ENCODE measurements at places on chromosomes 1 and 21.

- no peak for DNase-seq
Observed at GRCh38 chr1:86504137-86504479, 35.4 kb downstream of the CLCA1 start.

DNA sequence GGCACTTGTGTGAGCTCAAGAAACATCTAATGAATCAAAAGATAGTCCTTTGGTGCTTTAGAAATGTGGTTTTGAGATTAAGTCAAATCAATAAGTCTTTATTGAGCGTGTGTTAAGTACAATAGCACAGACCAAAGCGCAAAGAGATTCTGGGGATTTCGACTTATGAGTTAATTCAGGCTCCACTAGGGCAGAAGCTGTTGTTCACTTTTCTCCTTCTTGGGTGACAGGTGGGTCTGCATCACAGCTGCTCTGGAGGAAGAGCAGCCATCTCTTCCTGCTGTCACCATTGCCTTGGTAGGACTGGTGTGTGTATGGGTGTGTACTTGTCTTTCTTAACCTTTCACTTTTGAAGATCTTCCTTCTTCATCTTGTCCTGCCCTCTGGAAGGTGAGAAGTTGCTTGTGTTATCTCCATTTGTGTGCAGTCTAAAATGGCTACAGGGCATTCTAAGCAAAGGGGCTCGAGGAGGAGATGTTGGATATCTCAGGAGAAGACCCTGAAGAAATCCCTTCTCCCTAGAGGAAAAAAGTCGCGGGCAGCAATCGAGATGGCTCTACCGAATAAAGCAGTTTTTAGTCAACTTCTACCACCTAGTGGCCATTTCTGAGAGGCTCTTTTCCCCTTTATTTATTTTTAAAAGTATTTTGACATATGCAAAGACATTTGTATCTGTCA lies 22.9 kb upstream of the DISC1 start:
- DNase-seq = peak; percentile 85

- no peak for DNase-seq
Observed at GRCh38 chr1:192151176-192151575, 7.1 kb upstream of the RGS18 start.

DNA sequence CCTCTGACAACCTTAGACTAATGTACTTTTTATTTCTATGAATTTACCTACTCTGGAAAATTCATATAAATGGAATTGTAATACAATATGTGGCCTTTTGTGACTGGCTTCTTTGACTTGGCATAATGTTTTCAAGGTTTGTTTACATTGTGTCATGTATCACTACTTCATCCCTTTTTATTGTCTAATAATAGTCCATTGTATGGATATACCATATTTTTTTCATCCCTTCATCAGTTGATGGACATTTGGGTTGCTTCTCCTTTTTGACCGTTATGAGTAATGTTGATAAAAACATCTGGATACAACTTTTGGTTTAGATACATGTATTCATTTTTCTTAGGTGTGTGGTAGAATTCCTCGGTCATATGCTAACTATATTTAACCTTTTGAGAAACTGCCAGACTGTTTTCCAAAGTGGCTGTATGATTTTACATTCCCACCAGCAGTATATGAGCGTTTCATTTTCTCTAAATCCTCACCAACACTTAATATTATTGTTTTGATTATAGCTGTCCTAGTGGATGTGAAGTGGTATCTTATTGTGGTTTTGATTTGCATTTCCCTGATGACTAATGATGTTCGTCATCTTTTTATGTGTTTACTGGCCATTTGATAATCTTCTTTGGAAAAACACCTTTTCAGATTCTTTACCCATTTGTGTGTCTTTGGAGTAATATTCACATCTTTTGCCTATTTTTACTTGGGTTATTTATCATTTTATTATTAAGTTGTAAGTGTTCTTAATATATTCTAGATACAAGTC lies 3.5 kb downstream of the RO60 start:
- no peak for DNase-seq

DNA sequence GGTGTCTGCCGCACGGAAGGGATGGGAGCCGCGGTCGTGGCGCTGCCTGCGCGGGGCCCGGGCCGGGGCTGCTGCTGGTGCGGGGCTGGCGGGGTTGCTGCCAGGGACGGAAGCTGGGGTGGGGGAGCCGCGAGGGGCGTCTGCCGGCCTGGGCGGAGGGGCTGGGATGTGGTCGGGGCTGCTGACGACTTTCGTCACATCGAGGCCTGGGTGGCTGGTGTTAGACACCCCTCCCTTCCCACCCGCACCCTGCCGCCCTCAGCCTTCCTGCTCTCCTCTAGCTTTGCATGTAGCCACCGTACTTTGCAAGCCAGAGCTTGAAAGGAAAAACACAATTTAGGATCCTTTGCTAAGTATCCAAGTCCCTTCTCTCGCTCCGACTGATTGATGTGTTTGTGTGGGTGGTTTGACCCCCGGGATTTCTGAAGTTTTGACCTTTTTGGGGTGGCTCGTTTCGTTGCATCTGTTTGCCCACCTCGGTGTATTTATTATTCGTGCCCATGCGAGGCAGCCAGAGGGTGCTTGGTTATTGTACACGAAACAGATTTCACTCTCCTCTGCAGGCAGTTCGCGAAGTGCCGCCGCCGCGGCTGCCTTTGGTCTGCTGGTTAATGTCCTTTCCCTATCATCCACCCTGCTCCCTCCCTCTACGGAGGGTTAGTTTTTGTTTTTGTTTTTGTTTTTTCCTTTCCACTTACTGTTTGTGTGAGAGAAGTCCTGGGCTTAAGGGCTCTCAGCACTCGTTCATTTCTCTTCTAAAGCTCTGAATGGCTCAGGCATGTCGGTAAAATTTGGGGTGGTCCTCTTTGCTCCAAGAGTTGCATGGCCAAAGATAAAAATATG lies 868 bp downstream of the C1orf21 start:
- peak; percentile 69 for DNase-seq

DNA sequence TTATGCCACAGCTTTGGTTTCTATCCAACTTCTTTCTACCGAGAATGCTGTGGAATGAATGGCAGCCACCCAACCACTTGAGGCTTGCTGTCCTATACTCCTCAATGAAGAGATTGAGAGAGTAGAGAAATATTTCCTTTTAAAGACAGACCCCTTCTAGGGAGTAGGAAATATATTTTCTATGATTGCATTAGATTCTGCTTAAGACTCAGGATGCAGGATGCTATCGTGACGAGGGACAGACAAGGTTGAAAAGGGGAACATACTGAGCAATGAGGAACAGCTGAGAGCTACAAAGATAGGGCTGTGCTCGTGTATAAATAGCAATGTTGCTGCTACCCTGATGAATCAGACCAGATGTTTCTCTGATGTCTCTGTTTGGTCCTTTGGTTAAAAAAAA lies 7.1 kb upstream of the RASAL2 start:
- DNase-seq = peak; percentile 77

DNA sequence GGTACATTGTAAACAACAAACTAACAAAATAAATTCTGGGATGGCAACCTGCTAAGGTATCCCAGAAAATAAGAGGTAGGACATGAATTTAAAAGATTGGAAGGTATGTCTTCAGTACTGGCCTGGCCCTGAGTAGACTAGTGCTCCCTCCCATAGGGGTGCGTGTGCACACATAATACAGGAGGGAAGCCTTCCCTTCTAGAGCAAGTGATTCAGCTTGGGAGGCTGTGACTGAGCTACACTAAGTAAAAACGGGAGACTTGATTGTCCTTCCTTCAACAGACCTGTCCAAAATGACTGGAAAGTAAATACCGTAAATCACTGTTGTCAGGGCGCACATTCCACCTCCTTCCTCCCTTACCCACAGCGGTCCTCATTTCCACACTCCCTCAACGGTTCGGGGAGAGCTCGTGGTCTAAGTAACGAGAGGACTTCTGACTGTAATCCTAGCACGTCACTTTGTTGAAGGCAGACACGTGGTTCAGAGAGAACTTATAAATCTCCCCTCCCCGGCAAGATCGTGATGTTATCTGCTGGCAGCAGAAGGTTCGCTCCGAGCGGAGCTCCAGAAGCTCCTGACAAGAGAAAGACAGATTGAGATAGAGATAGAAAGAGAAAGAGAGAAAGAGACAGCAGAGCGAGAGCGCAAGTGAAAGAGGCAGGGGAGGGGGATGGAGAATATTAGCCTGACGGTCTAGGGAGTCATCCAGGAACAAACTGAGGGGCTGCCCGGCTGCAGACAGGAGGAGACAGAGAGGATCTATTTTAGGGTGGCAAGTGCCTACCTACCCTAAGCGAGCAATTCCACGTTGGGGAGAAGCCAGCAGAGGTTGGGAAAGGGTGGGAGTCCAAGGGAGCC lies at the start of gene TGFB2:
TGFB2 (plus strand) TSS at position 523 of the 859 bp plus-strand sequence. CDS start 1,366 bp downstream, outside the sequence.
- peak; percentile 87 for DNase-seq

DNA sequence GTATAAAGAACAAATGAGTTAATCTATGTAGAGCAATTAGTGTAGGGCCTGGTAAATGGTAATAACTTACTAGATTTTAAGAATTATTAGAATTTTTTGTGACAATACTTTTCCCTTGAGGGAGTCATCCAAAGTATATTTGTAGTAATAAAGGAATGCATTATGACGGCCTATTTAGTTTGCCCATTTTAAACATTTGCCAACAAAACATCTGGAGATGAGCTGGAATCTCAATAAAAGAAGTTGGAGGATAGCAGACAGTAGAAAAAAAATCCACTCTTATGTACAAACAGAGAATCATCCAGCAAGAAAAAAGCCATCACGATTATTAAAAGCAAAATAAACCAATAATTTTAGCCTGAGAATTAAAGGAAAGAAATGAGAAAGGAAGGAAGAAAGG lies 567.3 kb upstream of the ADAMTS5 start:
- DNase-seq = no peak

GRCh38 chr1:78096976-78097375 lies 51.2 kb downstream of the GIPC2 start:
- no peak for DNase-seq
